ENCODE measurements at places on chromosomes 5 and 9.
A peak's percentile ranks its signal among the peaks of the same experiment; 100 is the strongest.

DNA sequence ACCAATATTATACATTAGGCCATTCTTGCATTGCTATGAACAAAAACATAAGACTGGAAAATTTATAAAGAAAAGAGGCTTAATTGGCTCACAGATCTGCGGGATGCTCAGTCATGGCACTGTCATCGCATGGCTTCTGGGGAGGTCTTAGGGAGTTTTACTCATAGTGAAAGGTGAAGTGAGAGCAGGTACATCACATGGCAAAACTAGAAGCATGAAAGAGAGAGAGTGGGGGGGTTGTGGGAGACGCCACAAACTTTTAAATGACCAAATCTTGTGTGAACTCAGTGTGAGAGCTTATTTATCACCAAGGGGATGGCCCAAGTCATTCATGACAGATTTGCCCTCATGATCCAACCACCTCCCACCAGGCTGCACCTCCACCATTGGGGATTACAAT lies 398.3 kb upstream of the EDIL3 start:
- no peak for DNase-seq

GRCh38 chr5:76765249-76765648 lies 49.3 kb downstream of the F2R start:
- DNase-seq = peak; percentile 87

DNA sequence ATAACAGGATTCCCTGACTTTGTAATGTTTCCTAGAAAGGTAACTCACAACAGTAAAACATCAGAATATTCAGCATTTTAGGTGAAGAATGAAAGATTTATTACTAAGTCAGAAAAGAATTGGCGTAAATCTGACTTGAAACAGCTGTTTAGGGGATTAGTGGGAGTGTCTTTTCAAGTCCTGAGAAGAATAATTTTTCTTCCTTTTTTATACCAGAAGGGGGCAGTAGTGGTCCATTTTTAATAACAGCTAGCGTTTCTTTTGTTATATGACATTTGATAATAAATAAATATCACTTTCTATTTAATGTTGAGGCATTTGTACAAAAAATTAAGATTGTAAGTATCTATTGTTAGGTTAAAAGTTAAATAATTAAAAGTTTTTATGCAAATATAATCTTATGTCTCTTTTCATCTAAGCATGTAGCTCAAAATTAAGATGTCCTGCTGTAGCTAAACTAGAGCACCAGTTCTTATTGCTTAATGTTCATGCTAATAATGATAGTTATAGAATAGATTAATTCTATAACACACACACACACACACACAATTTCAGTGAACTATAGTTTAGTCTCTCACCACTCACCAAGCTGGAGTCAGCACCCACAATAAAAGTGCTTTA lies 258.7 kb upstream of the ARRDC3 start:
- peak; percentile 57 for DNase-seq

DNA sequence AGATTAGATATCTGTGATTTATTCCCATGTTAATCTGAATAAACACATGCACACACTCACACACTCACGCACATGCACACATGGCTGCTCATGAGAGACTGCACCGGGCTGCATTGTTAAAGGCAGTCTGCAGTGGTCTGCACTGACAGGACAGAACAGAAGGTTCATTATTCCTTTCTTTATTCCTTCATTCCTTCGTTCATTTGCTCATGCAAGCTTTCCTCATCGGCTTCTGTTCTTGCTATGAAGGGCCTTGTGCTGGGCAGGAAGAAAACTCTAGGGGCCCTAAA lies 41.4 kb upstream of the FSTL4 start:
- no peak for DNase-seq

GRCh38 chr9:72932619-72933018 lies 20.2 kb downstream of the ALDH1A1 start:
- DNase-seq = peak; percentile 57

- DNase-seq = no peak
Measured at GRCh38 chr5:7970816-7971215, 101.9 kb downstream of the MTRR start.

DNA sequence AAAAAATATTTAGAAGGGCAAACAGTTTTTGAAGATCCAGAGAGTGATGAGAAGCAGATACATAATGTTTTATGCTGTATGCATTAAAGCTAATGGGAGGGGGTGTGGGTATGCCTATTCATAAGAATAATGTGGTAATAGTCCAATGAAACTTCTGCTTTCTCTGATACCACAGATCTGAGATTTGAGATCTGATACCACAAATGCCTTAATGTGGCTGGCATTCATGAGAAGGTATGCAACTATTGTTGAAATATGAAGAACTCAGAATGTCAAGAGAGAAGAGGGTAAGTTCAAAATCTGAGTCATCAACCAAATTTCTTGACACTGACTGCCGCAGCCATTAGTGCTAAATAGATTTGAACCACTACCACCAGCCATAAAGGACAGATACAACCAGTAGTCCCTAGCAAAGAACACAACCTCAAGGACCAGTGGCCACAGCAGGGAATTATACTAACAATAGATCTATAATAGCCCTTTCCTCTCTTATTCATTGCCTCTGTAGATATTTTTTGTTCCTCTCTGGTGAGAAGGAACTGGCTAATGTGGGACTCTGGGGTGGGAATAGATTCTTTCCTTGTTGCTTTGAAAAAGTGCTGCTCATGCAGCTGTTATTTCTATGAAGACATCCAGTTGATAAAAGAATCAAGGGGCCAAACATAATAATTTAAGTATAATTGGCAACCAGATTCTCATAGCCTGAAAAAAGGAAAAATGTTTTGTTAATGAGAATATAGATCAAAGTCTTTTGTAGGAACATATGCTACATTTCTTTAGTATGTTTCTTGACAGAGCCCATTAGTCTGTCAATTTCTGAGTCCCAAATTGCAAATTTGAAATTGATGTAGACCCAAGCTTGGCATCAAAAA lies 256.5 kb upstream of the ZNF608 start:
- DNase-seq = peak; percentile 57

DNA sequence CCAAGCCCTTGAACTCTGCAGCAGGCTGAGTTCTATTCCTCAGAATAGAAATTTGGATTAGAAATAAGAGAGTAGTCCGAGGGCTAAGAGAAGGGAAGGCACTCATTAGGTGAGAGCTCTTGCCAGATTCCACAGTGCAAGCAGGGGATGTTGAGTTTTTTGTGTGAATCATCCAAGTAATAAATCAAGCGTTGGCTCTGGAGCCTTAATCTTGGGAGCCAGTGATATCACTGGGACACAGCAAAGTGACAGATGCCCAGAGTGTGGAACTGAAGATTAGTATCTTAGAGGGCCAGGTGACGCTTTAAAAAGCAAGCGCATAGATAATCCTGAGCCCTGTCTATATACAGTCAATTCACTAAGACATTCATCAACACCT lies 60.3 kb downstream of the FOXD1 start:
- peak; percentile 84 for DNase-seq

GRCh38 chr5:88396000-88396535 lies 127.4 kb upstream of the TMEM161B start:
- DNase-seq = no peak

DNA sequence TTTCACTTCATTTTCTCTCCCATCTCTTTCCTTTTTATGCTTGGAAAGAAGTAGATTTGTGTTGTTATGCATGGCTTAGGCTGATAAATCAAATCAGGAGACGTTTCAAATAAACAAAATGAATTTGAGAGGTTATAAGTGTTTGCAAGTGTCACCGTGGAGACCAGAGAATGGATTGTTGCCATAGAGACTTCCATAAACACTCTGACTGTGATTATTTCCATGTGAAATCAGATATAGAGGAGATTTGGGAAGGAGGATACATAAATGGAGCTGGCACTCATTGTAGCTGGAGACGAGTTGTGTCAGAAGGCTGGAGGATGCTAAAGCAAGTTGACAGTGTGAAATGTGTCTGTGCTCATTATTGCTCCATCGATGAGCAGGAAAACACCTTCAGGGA lies 84.2 kb upstream of the PCSK1 start:
- DNase-seq = peak; percentile 8

- no peak for DNase-seq
Measured at GRCh38 chr9:96386157-96386556, 2.6 kb upstream of the SLC35D2 start.

- peak; percentile 10 for DNase-seq
Measured at GRCh38 chr9:24071716-24072115, 245.7 kb upstream of the ELAVL2 start.

- no peak for DNase-seq
Measured at GRCh38 chr5:99795031-99795430, 740.1 kb upstream of the FAM174A start.

GRCh38 chr5:166497496-166498104 lies 1793.8 kb upstream of the WWC1 start:
- no peak for DNase-seq

GRCh38 chr9:78046112-78046511 lies 14.5 kb upstream of the GNAQ start:
- DNase-seq = no peak

DNA sequence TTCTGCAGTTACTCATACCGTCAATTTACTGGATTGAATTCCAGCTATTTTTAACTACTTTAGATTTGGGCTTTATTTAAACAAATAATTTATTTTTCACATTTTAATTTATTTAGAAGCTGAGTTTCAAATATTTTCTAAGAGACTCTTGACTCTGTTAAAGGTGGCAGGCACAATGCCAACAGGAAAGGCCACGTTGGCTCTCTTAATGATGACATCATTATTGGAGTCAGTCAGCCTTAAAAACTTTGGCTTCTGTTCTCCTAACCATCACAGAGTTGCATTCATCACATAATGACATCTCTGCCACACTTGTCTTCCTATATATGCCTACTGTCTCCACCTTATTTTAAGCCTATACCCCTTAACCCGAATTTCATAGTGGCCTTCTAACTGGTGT lies 172.3 kb upstream of the PLPPR1 start:
- peak; percentile 1 for DNase-seq

DNA sequence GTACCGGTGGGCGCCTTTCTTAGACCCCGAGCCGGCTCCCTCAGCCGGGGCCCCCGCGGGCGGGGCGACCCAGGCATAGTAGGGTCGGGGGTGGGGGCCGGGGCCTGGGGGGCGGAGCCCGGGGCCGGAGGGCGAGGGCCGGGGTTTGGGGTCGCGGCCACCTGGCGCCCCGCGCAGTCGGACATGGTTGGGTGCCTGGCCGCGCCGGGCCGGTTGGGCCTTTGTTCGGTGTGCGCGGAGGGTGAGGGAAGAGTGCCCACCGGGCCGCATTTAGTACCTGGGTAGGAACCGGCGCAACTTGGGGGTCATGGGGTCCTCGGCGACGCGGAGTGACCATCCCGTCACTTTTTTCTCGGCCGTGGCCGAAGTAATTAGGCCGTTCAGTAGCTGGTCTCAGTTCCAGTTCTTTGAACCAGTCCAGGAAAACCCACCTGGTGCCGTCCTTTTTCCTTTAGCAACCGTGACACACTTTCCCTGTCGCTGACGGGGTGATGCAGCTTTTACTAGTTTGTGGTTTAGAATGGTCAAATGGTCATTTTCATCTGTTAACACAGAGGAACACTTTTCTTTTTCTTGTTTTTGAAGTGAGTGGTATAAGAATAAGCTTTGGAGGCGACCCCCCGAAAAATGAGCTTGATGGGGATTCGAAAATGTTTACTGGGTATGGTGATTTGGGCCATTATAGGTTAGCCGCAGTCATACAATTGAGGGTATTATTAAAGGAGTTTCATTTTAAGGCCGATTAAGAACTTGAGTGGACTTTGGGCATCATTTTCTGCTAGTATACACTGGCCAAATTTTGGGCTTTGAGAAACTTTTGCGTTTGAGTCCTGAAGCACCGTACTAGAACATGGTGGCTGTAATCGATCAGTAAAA lies 589 bp downstream of the CKS2 start:
- DNase-seq = no peak

DNA sequence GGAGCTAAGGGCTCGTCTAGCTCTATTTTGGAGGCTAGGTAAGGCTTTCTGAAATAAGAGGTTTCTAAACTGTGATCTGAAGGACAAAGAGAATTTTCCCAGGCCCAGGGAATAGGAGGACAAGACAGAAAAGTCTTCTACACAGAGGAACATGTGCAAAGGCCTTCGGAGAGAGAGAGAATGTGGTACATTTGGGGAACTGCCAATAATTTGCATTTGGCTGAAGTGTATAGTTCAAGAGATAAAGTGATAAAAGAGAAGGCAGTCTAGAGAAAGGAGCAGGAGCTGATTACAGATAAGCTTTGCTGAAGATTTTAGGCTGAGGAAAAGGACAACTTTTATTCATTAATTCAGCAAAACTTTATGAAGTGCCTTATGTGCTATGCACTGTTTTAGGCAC lies 214.4 kb upstream of the ELL2 start:
- DNase-seq = peak; percentile 48

DNA sequence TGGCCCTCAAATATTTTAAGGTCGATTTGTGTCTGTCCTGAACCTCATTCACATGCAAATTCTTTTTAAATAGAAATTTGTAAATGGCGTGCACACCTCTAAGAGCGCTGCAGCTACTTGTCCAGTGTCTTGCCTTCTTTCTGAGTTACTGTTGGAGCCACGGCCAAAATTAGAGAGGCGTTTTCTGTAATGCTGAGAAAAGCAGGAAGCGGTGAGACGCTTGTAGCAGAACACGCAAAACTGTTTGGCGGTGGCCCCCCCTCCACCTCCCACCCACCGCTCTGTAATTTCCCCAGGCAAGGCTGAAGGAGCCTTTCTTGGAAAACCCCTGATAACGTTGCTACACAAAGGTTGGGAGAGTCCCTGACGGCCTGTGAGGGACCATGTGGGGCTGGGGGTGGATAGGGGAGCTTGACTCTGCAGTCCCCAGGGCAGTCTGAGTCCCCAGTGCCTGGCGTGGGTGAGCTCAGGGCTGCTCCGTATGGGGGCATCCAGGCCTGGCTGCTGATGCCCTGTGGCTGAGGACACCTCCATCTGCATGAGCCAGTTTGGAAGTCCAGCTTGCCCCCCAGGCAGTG lies 96.5 kb downstream of the GADD45G start:
- no peak for DNase-seq

GRCh38 chr5:138458856-138459255 lies 6.4 kb upstream of the EGR1 start:
- no peak for DNase-seq

- no peak for DNase-seq
Measured at GRCh38 chr9:10036095-10036494, 576.7 kb downstream of the PTPRD start.

DNA sequence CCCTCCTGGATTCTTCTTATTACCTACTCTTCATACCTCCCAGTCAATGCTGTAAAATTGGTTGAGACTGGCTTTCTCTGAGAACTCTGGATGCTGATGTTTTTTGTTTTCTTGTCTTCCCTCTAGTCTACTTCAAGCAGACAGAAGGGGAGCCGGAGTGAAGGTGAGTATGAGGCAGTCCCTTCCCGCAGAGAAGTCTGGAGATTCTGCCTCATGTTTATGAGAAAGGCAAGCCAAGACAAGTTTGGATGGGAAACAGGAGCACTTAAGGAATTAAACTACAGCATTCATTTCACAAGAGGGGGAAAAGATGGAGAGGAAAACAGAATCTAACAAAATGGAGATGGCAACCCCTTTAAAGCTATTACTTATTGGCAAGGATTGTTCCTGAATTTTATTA lies 246.1 kb downstream of the TRIM32 start:
- no peak for DNase-seq

- peak; percentile 76 for DNase-seq
Measured at GRCh38 chr5:169408731-169409130, 107.8 kb upstream of the SLIT3 start.

DNA sequence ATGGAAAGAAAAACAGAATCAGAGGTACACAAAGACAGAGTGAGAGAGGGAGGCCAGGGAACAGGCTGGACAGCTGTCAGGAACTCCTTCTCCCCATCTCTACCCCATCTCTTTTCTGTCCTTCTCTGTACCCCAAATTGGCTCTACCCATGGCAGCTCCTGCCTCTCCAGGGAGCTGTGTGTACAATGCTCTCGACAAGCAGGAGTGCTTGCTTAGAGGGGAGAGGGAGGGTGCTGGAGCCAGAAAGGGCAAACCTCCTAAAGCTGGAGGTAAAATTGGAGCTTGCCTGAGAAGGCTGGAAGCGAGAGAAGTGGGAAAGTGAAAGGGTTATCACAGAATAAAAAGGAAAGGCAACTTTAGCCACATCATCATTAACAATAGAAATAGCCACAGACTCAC lies 6.4 kb downstream of the TPM2 start:
- no peak for DNase-seq
